Forelimb muscle (tissue), 1 donor: ENCODE measurements at places on chromosomes 4 and X. TPM values are rescaled to one million over a fixed set of nuclear protein-coding genes. Genes with fewer than 3 reads are reported as not detected.

Gene ADH1A
- 0.54 TPM for polyA plus RNA-seq

Gene PCYT1B
- 2.0 TPM for polyA plus RNA-seq

Gene GPR82
- 0.06 TPM for polyA plus RNA-seq

Gene ITM2A
- 673 TPM for polyA plus RNA-seq

Gene SMIM10
- 12.7 TPM for polyA plus RNA-seq

Gene DCAF4L1
- polyA plus RNA-seq = 0.35 TPM

Gene ZNF711
- polyA plus RNA-seq = 30.0 TPM

Gene PLXNB3
- 2.3 TPM for polyA plus RNA-seq

Gene ADAMTS3
- 2.0 TPM for polyA plus RNA-seq

Gene FGFR3
- polyA plus RNA-seq = 1.2 TPM

Gene ATG4A
- 23.8 TPM for polyA plus RNA-seq

Gene NXF2B
- polyA plus RNA-seq = not detected

Gene USP51
- polyA plus RNA-seq = 3.5 TPM

Gene SMIM10L2A
- polyA plus RNA-seq = 2.2 TPM

Gene DMD
- polyA plus RNA-seq = 100 TPM

Gene GASK1B
- polyA plus RNA-seq = 46.4 TPM

Gene PAK3
- polyA plus RNA-seq = 10.9 TPM

Gene TMEM154
- polyA plus RNA-seq = 0.68 TPM

Gene CXCL6
- polyA plus RNA-seq = not detected
